T follicular helper cell (primary cell): ENCODE measurements at places on chromosomes 13 and 19.
A peak's percentile ranks its signal among the peaks of the same experiment; 100 is the strongest.

GRCh38 chr19:18364826-18365528 lies 21.0 kb upstream of the GDF15 start:
- DNase-seq: no peak

DNA sequence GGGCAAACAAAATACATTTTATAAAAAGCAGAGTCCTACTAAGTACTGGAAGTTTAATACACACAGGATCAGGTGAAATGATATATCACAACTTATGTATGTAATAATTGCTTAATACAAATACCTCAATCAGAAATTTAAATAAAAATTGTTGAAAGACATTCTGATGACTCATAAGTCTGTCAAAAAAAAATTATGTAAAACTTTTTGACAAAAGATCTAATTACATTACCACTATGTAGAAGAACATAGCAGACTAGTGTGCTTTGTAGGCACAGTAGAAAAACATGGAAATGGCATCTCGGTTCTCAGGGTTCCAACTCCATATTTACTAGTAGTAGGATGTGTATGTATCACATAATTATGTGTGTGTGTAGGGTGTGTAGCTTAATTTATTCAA lies 156.2 kb downstream of the DNAJC3 start:
- no peak for DNase-seq

DNA sequence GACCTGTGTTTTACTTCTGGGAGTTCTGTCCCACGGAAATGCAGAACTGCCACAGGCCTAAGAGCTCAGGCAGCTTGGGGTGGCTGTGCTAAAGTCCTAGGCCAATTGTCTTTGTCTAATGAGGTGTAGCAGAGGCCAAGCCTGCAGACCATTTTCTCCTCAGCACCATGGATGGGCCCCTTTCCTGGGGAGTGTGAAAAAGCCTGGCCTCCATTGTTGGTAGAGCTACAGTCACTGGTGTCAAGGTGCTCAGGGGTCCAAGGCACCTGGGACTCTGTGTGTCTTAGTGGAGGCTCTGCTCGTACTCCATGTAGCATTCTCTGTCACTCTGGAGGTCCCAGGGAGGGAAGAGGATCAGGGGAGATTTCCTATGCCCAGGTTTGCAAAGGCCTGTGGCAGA lies 329.6 kb downstream of the SLITRK5 start:
- no peak for DNase-seq

- no peak for DNase-seq
Measured at GRCh38 chr13:71876648-71877255, 9.7 kb upstream of the DACH1 start.

DNA sequence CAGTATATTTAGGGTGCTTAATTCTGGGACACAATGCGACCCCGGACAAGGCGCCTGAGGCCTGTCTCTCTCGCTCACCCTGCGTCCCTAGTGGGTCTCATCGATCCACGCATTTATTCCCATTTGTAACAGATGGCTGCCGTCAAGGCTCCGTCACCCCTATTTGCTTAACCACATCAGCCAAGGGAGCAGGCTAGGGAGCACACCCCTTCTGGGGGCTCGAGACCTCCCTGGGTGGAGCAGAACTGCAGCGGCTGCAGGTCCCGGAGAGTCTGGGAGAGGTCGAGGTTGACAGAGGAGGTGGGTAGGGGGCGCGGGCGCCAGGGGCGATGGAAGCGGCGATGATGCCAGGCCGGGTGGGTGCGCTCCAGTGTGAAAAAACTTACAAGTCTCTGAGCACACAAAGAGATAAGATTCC lies 507 bp downstream of the ALG5 start:
- DNase-seq: peak; percentile 1

DNA sequence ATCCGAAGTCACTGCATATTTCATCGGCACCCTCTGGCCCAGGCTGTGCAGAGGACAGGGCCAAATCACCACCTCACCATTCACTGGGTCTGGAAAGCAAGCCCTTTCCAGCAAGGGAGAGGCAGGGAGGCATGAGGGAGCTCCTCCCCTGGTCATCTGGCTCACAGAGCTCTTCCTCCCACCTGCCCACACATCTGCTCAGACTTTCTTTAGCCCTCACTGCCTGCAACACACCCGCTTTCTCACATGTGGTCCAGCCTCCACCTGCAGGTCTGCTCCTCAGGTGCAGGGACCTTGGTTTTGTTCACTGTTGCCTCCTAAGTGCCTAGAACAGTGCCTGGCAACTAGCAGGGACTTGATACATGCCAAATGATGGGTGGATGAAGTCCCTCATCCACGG lies 21.0 kb upstream of the SLC35E1 start:
- no peak for DNase-seq

DNA sequence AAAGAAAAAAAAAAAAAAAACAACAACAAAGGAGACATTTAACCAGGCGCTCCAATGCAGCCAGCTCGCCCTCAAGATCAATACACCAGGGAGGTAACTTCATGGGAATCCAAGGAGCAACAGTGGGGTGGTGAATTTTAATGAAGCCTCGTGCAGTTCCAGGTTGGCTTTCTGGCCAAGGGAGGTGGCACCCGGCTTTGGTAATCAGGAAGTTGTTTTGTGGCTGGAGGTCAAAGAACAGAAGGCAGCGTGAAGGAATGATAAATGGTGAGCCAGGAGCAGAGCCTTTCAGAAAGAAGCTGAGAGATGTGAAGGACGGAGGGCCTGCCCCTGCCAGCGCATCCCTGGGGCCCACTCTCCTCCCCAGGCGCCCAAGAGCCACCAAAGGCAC lies 188.2 kb upstream of the TSC22D1 start:
- DNase-seq: no peak

DNA sequence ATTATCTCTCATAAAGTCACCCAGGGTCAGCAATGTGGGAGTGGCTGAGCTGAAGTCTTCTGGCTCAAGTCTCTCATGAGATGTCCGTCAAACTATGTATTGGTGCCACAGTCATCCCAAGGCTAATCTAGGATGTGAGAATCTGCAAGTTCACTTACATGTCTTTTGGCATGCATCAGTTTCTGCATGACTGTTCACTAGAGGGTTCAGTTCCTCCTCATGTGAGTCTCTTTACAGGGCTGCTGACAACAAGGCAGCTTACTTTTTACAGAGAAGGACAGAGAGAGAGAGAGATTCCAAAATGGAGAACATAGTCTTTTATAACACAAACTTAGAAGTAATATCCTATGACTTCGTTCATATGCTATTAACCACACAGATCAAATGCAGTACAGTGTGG lies 328.8 kb upstream of the SLITRK1 start:
- no peak for DNase-seq

GRCh38 chr13:90233933-90234672 lies 1113.4 kb upstream of the MIR17HG start:
- no peak for DNase-seq

DNA sequence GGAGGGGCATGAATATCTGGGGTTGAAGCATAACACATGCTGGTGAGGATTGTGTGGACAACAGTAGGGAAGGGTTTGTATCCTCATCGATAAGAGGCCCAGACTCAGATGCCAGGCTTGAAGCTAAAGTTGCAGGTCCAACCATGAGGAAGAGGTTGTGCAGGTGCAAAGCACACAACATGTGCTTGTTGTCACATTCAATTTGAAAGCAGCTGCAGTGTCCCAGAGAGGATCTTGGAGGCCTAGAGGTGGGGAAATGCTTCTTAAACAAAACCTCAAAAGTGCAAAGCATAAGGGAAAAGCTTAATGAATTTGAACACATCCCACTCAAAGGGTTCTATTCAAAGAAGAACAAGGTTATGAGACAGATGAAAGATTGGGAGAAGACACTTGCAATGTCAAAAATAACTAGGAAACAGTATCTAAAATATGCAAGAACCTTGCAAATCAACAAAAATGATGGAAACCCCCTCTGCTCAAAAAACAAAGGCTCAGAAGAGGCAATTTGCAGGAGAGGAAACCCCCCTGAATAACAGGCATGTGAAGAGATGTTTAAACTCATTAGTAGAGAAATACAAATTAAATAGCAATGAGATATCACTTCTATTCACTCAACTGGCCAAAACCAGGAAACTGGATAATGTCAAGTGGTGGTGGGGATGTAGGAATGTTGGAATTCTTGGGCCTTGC lies 187.1 kb downstream of the KATNAL1 start:
- DNase-seq: no peak

- DNase-seq: no peak
Measured at GRCh38 chr13:46620029-46620428, 67.1 kb downstream of the LRCH1 start.

DNA sequence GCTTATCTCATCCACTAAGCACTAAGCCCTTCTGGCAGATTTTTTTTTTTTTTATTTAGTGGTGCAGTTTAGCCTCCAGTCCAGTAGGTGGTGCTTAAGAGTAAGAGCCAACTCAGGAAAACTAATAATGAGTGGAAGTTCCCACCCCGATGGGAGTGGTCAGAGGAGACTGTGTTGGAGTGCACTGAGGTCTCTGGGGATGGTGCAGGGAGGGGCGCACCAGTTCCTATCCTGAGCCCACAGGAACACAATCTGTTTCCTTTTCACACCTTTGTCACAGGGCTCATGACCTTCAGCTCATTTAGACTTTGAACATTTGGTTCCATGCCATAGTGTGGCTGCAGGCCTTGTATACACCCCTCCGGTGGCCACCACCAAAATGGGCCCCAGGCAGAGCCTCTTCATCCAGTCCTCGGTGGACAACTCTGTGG lies 367.4 kb downstream of the SPRY2 start:
- DNase-seq: no peak

- DNase-seq: no peak
Measured at GRCh38 chr13:24182703-24183081, 22.2 kb downstream of the SPATA13 start.

- no peak for DNase-seq
Measured at GRCh38 chr19:5587661-5588060, 19.9 kb upstream of the TINCR start.

DNA sequence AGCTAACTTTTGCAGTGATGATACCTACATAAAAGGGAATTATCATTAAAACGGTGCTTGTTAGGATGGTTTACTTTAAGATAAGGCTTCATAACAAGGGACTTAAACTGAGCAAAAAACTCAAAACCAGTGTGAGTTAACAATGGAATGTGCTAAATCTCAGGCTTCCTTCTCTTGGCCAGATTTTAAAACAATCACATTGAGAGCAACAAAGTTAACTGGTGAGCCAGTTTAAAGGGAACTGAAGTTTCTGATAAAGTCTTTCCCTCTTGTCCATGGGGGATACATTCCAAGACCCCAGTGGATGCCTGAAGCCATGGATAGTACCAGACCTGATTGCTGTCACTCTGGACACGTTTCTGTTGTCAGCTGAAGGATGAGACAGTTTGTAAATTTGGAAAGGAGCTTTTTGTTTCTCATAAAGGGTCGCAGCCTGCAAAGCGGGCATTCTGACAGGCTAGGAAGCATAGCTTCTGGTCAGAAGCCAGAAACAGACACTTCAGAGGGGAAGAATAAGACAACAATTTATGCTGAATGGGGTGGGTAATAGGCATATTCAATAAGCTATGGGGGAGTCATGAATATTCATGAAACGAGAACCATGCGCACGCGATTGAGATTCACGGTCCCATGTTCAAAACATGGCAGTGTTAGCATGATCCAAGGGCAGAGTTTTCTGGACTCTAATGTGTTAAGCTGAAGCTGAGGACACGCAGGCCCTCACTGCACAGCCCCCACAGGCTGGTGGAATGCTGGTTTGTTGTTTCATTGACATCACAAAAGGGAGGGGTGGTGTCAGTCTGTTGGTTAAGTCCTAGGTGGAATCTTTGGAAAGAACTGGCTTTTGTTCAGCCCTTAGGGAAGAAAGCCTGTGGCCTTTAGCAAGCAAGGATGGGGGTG lies 150.6 kb upstream of the RNF113B start:
- no peak for DNase-seq

- no peak for DNase-seq
Measured at GRCh38 chr19:14418856-14419105, 360 bp downstream of the DDX39A start.

GRCh38 chr19:39254531-39255345 lies 6.1 kb upstream of the IFNL4 start:
- no peak for DNase-seq

GRCh38 chr19:18788529-18789421 lies 2.3 kb downstream of the COMP start:
- DNase-seq: no peak

DNA sequence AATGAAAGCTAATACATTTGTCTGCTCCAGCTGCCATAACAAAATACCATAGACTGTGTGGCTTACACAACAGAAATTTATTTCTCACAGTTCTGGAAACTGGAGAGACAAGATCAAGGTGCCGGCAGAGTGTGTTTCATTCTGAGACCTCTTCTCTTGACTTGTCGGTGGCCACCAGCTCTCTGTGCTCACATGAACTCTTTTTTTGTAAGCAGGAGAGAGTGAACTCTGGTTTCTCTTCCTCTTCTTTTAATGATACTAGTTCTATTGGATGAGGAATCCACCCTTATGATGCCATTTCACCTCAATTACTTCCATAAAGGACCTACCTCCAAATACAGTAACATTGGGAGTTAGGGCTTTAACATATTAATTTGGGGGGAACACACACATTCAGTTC lies 11.7 kb downstream of the KCTD12 start:
- DNase-seq: no peak
